ENCODE measurements at places on chromosomes 1 and 21.

GRCh38 chr1:39466413-39467107 is 24.9 kb upstream of the BMP8A start:
- no peak for DNase-seq

GRCh38 chr1:179101566-179101965 is 19.7 kb downstream of the TOR3A start:
- no peak for DNase-seq

DNA sequence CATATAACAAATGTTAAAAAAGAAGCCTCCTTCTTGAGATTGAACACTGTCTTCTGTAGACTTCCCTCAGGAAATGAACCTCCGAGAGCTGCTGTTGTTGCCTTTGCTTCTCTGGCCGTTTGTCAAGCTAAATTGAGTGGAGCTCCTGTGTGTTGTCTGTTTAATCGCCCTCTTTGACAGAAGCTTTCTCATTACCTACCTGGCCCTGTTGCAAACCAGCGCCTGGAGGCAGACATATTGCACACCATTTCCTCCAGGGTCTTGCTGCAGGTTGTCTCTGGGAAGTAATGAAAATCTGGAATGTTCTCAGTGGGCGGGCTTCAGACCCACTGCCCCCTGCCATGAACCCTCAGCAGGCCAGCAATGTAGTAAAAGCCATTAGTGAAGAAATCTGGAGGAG is 83.3 kb downstream of the GABPA start:
- no peak for DNase-seq

- no peak for DNase-seq
These were observed 19.7 kb upstream of the SELE start for GRCh38 chr1:169753549-169753948.

DNA sequence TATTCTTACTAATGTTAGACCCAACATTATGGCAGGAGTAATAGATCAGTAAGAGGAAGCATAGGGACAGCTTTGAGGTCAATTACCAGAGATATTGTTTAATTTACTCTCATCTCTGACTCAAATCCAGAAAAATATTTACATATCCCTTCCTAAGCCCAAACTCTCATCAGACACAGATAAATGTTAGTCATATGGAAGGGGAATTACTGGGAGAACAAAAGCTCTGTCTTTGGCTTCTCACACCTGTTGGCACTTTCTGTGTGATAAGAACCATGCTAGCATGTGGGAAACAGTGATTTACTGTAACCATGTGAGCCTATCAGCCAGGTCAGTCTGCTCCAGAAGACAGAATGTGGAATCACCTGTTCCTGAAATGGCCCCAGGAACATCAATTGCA is 72.4 kb downstream of the DUSP10 start:
- DNase-seq: no peak

DNA sequence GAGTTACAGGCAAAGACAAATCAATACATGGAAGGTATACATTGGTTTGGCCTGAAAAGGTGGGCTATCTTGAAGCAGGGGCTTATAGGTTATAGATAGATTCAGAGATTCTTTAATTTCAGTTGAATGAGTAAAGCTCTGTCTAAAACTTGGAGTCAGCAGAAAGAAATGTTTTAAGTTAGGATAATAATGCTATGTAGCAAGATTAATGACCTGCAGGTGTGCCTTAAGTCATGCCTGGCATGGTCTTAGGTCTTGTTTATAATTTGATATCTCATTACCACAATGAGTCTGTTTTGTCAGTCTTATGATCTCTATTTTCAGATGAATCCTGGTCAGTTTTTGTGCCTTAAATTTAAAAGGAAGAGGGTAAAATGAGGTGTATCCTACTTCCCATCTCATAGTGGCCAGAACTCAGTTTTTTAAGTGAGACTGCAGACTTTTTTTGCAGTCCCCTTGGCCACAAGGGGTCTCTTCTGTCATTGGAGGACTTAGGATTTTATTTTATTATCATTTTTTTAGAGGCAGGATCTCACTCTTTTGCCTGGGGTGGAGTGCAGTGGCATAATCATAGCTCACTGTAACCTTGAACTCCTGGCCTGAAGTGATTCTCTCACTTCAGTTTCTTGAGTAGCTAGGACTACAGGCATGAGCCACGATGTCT is 21.3 kb upstream of the PGBD2 start:
- DNase-seq: no peak

GRCh38 chr1:15016001-15016400 is 137.5 kb upstream of the TMEM51 start:
- no peak for DNase-seq

DNA sequence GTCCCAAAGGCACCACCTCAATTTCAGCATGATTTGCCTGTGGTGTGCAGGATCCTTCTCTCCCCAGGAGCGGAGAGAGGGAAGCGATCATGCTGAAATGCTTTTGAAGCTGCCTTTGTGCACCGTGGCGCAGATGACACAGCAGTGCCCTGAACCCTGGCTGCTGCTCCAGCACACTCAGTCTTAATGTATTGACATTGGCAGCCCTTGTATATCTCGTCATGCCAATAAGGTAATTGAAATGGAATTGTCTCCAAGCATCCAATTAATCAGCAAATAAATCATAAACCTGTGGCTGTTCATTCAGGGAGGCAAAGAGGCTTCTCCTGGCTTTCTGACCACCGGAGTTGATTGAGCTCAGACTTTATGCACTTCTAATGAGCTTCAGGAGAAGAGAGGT is 139.8 kb downstream of the KAZN start:
- DNase-seq: no peak

- no peak for DNase-seq
These were observed 16.8 kb upstream of the ARF1 start for GRCh38 chr1:228065543-228066347.

DNA sequence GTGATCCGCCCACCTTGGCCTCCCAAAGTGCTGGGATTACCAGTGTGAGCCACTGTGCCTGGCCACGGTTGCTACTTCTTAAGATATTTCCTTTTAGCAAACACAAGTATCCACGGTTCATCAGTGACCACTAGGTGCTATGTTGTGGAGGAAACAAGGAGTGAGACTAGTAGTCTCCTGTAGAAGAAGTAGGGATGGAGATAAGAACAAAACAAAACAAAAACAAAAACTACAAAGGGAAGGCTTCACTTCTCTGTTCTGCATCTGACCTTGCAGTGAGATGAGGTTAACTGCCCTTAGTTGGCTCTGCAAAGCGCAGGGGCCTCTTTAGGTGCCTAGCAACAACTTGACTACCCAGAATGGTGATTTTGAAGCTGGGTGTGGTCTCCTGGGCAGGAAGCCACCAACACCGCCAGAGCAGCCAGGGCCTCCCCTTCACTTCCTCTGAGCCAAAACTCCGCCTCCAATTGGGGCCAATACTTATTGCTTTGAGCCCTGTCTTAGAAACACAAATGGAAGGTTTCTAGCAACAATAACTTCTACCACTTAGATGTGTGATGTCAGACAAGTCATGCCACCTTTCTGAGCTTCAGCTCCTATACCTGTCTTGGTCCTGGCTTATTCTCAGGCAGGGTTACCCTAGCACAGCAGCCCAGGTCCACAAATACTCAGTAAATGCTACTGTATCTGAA is 12.8 kb upstream of the CDC42 start:
- DNase-seq: no peak

DNA sequence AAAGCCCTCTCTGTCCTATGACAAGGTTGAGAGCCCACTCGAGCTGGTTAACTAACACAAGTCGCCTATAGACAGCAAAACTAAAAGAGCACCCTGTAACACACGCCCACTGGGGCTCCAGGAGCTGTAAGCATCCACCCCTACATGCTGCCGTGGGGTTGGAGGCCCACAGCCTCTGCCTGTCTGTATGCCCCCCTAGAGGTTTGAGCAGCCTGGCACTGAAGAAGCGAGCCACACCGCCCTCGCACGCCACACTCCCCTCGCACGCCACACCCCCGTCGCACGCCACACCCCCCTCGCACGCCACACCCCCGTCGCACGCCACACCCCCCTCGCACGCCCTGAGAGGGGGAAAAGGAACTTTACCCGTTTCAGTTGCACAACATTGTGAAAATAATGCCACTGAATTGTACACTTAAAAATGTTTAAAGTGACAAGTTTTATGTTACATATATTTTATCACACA is 13.2 kb upstream of the HMGCL start:
- DNase-seq: peak; percentile 74

DNA sequence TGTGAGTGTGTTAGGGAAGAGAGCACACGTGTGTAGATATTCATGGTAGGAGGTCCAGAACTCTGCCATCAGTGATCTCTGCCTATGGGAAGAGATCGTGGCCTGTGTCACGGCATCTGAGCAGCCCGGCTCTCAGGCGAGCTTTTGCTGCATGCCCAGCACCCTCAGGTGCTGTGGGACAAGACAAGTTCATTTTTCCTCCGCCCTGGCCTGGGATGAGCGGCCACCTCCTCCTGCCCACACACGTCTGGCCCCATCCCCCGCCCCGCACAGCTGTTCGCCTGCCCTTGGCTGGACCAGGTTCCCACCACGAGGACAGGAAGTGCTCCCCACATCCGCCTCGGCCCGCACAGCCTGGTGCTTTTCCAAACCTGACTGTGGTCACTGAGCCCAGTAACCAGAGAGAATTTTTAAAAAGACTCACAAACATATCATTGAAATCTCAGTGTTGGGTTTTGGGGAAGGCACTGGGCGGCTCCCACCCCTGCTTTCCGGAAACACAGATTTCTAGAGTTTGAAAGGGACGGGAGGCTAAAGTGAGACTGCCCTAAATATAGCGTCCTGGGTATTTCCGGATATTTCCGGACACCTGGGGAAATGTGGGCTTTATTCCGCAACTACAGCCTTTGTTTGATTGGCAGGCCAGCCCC is 18.0 kb downstream of the BMP8A start:
- no peak for DNase-seq

GRCh38 chr1:211641942-211642341 is 33.5 kb downstream of the NEK2 start:
- DNase-seq: no peak

GRCh38 chr1:245179706-245180105 is 24.9 kb downstream of the KIF26B start:
- no peak for DNase-seq

DNA sequence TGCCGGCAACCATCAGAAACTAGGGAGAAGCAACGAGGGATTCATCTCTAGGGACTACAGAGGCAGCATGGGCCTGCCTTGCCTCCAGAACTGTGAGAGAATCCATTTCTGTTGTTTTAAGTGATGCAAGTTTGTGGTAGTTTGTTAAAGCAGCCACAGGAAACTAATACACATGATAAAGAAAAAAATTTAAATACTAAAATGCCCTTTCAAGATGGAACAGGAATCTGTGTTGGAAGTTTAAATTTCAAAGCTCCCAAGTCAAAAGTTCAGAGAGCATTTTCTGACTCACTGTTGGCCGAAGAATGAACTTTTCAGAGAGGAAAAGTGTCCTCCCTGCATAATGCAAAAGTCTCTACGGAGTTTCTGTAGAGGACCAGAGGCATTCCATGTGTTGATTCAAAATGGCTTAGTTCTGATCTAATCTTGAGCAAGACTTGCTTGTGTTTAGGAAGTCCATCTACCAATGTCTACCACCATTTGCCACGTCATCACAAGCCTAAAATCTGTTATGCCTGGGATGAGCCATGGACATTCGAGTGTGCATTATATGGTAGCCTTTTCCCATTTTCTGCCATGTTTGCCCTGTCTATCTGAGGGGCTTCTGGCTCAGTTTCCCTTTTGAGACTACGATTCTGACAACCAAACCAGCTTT is 22.4 kb upstream of the ARHGAP29 start:
- DNase-seq: no peak

GRCh38 chr21:38297194-38297631 is 40.4 kb downstream of the KCNJ15 start:
- DNase-seq: no peak

- DNase-seq: no peak
These were observed 15.1 kb downstream of the NRDC start for GRCh38 chr1:51863384-51863783.
